ENCODE measurements at places on chromosomes 7 and 10.

DNA sequence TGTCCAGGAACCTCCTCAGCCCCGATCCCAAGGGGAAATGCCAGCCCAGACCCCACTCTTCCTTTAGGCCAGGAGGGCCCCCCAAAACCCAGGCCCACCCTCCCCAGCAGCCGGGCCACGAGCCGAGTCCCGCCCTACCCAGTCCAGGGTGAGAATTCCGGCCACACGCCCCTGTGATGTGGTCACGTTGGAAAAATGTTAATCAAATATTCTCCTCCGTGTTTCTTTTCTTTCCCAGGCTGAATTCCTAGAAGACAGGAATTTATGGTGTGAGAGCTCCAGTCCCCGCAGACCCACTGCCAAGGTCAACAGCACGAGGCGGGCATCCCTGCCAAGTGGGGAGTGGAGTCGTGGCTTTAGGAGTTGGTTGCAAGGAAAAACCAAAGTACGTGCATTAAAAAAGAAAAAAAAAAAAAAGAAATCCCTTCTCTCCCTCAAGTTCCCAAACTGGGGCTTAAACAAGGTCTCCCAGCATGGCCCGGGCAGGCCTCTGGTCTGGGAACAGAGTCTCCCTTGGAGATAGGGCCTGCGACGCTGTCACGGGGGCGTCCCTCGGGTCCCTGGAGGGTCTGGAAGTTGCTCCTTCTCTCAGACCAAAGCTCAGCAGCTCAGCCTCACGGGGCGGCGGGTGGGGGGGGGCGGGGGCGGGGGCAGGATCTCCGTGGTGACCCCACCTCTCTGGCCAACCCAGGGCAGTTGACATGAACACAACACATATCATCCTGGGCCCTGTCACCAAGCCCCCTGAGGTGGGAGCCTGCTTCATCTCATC lies 28.1 kb upstream of the ELN start:
- DNase-seq: no peak

DNA sequence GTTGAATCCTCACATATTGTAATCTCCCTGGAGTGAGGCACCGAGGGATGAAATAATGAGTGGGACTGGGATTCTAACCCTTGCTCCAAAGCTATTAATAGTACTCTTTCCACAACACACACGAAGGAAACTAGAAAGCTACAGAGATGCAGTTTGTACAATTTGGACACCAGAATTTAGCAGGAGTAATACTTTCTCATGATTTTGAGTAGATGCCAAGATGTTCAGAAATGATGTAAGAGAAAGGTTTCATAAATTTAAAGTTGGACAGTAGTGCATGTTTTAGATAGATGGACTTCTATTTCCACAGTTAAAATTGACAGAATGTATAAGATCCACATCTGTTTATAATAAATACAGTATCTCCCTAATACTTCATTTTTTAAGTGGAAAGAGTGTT lies 46.5 kb downstream of the PRR15 start:
- no peak for DNase-seq

GRCh38 chr7:53657586-53657985 lies 622.2 kb downstream of the POM121L12 start:
- DNase-seq: no peak

GRCh38 chr10:5890452-5890915 lies 441 bp downstream of the FBH1 start:
- DNase-seq: peak; percentile 4

- DNase-seq: no peak
Measured at GRCh38 chr7:155136619-155137243, 66.6 kb downstream of the HTR5A start.

GRCh38 chr7:15567652-15568051 lies 5.8 kb upstream of the AGMO start:
- no peak for DNase-seq

- no peak for DNase-seq
Measured at GRCh38 chr7:29611941-29612544, 48.4 kb downstream of the PRR15 start.

DNA sequence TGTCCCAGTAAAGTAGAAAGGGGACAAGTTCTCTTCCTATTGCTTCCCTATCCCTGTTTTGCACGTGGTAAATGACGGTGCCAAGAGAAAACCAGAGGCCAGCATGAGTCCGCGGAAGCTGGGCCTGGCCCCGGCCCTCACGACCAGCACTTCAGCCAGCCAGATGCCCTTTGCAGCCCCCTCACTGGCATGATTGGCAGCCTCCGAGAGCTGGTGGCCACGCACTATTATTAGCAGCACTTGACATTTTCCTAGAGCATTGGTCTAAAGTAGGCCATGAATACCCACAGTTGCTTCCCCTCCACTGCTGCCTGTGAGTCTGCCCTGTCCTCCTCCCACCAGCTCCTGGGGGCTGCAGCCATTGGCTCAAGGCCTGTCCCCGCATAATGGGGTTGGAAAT lies 369.1 kb downstream of the PLXNA4 start:
- DNase-seq: no peak

DNA sequence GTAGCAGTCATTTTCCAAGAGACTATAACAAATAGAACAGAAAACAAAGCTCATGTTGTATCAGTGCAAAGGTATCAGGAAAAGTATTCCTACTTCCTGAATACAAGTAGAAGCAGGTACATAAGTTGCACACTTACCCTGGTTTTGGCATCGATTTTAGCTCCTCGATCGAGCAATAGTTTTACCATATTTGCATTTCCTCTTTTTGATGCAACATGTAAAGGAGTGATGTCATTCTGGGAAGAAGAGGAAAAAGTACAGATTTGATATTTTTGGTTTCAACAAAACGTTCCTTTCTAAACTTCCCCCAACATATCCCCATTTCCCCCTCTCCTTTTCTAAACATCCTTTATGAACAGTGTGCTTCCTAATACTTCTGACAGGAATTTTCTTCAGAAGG lies 155.1 kb downstream of the ANK3 start:
- no peak for DNase-seq

- DNase-seq: no peak
Measured at GRCh38 chr7:44489955-44490350, 505 bp downstream of the NUDCD3 start.

DNA sequence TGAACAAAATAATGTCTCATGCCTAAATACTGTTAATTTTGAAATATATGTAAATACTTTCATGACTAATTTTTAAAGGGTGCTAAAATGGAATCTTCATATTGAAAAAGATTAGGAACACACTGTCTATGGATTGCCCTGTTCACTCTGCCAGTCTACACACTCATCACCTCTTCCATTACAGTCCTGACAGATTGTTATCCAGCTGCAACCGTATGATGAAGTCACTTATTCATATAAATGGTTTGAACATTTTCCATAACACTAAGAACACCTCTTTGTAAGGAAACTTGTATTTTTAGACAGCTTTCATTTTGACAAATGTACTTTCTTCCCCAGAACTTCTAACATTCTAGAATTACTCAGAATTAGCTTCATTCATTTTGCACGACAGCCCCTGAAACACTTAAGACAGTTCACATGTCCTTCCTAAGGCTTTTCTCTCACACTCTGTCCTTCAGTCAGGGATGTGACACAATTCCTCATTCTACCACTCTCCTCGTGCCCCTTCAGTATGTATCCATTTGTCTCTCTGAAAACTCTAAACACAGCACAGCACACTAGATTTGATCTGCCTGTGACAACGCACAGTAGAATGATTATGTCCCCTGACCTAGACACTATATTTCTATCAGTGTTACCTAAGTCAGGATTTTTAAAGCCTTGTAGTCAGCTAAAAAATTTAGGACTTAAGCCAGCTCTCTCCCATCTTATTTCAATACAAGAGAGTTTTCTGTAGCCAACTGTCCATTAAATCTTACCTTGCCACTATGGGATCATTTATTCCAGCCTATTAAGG lies 71.9 kb downstream of the ORC5 start:
- no peak for DNase-seq

- DNase-seq: no peak
Measured at GRCh38 chr10:93463723-93464476, 18.2 kb downstream of the MYOF start.

DNA sequence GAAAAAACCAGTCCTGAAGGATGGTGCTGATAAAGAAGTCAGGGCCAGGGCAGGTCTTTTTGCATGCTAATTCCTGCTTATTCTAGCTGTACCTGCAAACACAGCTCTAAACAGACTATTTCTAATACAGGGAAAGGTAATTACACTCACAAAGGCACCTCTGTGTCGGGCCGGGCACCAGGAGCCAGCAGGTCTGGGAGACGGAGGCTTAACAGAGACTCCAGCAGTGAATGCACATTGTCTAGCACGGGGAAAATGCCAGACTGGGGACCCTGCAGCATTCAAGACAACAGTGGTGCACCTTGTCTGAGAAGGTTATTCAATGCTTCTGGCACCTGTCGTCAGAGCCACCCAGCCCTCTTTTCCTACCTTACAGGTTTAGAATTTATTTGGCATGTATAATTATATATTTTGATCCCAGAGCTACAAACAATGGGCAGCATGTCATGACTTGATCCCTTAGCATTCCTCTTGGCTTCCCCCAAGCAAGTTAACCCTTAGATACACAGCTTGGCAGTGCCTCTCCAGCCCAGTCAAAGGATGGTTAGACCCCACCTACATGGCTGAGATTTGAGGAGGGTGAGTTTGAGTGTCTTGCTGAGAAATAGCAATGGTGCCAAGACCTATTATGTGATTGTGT lies 185.2 kb downstream of the SLC25A13 start:
- no peak for DNase-seq

GRCh38 chr10:78331391-78331922 lies 297.8 kb downstream of the RPS24 start:
- no peak for DNase-seq

- DNase-seq: no peak
Measured at GRCh38 chr7:139521439-139521838, 2.0 kb upstream of the CLEC2L start.

DNA sequence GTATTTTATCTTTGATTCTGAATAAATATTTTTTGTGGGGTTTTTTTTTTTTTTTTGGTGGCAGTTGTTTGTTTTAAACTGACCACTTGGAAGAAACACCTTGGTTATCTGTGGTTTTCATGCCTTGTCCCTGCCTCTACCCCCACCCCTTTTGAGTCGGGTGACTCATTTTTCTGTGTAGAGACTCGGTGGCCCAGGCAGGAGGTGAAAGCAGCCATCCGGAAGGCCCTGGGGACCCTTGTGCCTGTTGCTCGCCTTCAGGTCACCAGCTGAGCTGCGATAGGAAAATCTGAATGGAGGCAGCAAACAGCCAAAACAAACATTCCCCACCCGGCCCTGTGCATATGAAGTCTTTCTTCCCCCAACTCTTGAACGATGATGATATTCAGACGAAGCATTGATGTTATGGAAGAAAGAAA lies 22.8 kb downstream of the CYP17A1 start:
- no peak for DNase-seq

- no peak for DNase-seq
Measured at GRCh38 chr10:77505431-77506334, 131.9 kb downstream of the KCNMA1 start.

DNA sequence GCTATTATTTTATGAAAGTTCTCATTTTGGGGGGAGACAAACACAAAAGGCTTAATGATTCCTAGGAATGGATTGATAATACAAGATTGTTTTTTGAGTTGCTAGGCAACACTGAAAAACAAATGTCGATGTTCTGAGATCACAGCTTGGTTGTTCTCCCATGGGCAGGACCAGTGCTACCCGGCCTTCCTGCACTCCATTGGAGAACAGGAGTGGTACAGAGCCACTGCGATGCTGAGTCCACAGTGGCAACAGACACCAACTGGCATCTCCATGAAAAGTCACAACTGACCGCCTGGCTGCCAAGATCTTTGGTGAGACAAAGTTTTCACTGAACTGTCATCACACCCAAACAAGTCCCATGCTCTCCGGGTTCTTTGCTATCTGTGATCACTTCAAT lies 68.9 kb upstream of the NMT2 start:
- no peak for DNase-seq

GRCh38 chr7:47474211-47474936 lies 107.5 kb downstream of the TNS3 start:
- DNase-seq: no peak

DNA sequence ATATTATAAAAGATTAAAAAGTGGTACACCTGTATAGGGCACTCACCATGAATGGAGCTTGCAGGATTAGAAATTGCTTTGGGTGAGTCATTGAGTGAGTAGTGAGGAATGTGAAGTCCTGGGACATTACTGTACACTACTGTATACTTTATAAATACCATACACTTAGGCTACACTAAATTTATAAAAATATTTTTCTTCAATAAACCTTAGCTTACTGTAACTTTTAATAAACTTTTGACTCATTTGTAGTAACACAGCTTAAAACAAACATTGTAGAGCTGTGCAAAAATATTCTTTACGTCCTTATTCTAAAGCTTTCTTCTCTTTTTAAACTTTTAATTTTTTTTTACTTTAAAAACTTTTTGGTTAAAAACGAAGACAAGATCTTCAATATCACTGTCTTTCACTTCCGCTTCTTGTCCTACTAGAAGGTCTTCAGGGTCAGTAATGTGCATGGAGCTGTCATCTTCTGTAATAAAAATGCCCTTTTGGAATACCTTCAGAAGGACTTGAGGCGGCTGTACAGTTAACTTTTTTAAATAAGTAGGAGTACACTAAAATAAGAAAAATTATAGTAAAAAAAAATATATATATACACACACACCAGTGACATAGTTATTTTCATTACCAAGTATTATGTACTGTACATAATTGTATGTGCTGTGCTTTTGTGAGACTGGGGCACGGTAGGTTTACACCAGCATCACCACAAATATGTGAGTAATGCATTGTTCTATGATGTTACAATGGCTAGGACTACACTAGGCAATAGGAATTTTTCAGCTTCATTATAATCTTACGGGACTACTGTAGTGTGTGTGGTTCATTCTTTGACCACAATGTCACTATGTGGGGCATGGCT lies 3.5 kb downstream of the STK31 start:
- no peak for DNase-seq

- DNase-seq: no peak
Measured at GRCh38 chr10:48450233-48450740, 143.8 kb downstream of the MAPK8 start.

DNA sequence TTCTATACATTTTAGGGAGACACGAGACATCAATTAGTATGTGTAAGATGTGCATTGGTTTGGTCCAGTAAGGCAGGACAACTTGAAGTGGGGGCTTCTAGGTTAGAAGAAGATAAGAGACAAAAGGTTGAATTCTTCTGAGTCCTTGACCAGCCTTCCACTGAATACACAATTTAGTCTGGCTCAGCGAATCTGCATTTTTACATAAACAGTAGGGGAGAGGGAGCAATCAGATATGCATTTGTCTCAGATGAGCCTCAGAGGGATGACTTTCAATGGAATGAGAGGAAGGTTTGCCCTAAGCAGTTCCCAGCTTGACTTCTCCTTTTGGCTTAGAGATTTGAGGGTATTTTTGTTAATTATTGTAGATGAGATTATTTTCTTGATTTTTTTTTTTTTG lies 20.0 kb upstream of the C10orf90 start:
- no peak for DNase-seq

DNA sequence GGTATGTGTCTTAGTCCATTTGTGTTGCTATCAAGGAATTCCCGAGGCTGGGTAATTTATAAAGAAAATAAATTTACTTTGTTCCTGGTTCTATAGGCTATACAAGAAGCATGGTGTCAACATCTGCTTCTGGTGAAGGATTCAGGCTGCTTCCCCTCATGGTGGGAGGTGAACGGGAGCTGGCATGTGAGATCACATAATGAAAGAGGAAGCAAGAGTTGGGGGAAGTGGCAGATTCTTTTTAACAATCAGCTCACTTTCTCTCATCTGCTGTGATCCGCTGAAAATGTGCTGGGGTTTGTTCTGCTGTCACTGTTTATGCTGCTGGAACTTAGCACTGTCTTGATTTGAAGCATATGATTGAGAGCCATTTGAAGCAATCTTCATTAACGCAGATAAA lies 730.0 kb upstream of the SORCS1 start:
- no peak for DNase-seq
